ENCODE measurements at places on chromosomes 6 and 20.

GRCh38 chr6:193180-193579 is 99.1 kb upstream of the DUSP22 start:
- peaks cover 75% of the 10 kb centered on the region for H3K4me1 ChIP-seq
- no peak overlapping the region for H3K4me3 ChIP-seq
- no peaks in the 10 kb centered on the region for H3K36me3 ChIP-seq
- DNase-seq = no peak
- no peaks in the 10 kb centered on the region for H3K27me3 ChIP-seq
- peak overlapping the region; percentile 74 for H3K27ac ChIP-seq

DNA sequence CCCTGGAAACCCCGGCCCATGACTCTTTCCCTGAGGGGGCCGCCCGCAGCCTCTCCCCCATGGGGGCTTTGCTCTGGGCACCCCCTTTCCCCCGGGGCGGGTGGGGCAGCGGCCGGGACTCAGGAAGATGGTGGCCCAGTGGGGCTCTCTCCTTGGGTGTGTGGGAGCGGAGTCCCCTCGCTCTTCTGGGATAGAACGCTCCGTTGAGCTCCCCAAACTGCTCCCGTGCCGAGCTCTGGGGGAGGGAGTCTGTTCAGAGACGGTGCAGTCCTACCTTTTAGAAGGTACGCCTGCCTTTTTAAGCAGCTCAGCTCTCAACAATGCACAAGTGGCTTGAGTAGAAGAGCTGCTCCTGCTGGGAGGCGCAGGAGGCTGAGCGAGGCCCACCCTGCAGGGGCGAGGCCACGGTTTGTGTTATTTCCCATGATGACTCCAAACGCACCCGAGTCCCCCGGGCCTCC is 21.7 kb upstream of the BHLHE23 start:
- H3K27ac ChIP-seq = no peak overlapping the region
- peak overlapping the region; percentile 34 for H3K4me3 ChIP-seq
- peaks cover 11% of the 10 kb centered on the region for H3K27me3 ChIP-seq
- peaks cover 25% of the 10 kb centered on the region for H3K4me1 ChIP-seq
- no peak for DNase-seq

- no peak overlapping the region for H3K4me3 ChIP-seq
- H3K36me3 ChIP-seq = no peaks in the 10 kb centered on the region
- H3K27ac ChIP-seq = no peak overlapping the region
These were observed 147.6 kb upstream of the FAM83B start for GRCh38 chr6:54698974-54699373.

- no peaks in the 10 kb centered on the region for H3K27me3 ChIP-seq
- no peak overlapping the region for H3K27ac ChIP-seq
- no peaks in the 10 kb centered on the region for H3K36me3 ChIP-seq
These were observed 10.7 kb upstream of the VEGFA start for GRCh38 chr6:43759136-43759906.

DNA sequence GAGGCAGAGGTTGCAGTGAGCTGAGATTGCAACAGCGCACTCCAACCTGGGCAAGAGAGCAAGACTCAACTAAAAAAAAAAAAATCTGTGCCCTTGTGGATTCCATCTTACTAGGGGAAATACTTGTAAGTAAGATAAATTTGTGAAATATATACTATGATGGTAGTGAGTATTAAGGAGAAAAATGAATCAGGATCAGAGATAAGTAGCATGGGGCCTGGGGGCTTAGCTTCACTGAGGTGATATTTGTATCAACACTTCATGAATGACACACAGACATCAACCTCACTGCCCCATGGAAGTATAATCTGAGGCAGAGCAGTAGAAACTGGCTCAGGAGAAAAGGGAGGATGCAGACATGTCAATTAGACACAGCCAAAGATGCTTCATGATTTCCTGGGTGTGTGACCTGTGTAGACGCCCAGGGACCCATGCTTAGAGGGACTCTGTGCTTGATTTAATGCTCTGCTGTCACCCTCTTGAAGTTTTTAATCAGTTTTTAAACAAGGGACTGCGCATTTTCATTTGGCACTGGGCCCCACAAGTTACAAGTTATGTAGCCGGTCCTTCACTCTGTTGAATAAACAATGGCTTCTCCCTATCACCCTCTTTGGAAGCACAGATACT is 41.9 kb downstream of the PCNA start:
- H3K4me1 ChIP-seq = peaks cover 41% of the 10 kb centered on the region
- no peaks in the 10 kb centered on the region for H3K27me3 ChIP-seq
- peak; percentile 41 for DNase-seq

- peaks cover 27% of the 10 kb centered on the region for H3K27me3 ChIP-seq
- peak; percentile 56 for DNase-seq
- H3K4me1 ChIP-seq = peaks cover 18% of the 10 kb centered on the region
- no peak overlapping the region for H3K27ac ChIP-seq
- peaks cover 1% of the 10 kb centered on the region for H3K36me3 ChIP-seq
These were observed 86.7 kb upstream of the STMND1 start for GRCh38 chr6:17015144-17015543.
